ENCODE measurements at places on chromosomes 12 and 14.

GRCh38 chr14:26332966-26333365 lies 264.9 kb downstream of the NOVA1 start:
- DNase-seq: no peak

DNA sequence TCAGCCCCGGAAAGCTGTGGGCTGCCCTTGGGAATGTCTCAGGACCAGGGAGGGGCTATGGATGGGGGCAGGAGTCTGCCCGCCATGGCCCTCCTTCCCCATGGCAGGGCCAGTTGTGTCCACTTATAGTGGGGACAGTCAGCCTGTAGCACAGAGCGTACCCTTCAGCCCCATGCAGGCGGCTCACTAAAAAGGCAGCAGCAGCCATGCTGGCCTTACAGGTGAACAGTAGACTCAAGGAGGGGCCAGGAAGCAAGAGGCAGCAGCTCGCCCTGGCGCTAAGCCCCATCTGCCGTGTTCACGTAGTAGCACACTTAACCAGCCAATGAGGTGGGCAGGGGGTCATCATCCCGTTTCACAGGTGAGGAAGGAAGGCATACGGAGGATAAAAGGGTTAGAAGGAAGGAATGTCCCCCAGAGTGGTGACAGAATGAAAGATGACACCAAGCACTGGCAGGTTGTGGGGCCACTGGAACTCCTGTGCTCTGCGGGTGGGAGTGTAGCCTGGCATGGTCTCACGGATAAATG lies 52.7 kb downstream of the FAM222A start:
- no peak for DNase-seq

- no peak for DNase-seq
These were observed 113.6 kb upstream of the EEA1 start for GRCh38 chr12:93042684-93043083.

DNA sequence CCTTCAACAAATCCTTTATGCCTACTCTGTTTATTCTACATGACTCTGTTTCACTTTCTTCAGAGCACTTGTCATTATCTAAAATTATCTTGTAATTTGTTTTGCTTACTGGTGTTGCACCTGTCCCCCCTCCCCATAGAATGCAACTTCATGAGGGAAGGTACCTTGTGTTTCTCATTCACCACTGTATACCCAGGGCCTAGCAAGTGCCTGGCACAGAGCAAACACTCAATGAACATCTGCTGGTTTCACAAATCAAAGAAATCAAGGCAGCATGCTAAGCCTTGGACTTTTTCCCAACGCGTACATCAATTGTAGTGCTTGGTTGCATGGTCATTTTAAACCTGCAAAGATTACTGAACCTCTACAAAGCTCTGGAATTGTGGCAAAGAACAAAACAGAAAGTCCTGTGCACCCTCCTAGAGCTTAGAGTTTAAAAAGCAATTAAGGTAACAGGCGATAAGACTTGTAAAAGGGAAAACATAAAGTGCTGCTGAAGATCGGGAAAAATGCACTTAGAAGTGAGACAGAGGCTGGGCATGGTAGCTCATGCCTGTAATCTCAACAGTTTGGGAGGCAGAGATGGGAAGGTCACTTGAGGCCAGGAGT lies 479.1 kb downstream of the MED13L start:
- no peak for DNase-seq
